Mesothelial cell of epicardium (in vitro differentiated cells): ENCODE measurements at places on chromosomes 16 and 17.

GRCh38 chr16:31461921-31462804 is 2.9 kb downstream of the ARMC5 start:
- DNase-seq, result no peak

DNA sequence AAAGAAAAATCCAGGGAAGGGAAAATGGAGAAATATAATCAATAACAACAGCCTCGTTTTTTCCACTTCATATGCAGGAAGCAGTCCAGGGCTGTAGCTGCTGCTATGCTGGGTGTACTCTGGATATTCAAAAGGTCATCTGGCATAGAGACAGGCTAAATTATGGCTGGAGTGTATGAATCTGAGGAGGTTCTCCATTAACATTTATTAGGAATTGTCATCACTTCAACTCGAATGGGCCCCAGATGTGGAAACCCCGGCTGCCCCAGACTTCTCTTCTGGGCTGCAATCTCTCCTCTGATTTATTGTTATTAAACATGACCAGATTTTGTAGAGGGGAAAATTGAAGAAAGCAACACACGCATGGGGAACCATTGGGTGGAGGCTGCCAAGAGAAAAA is 33.5 kb upstream of the SKAP1 start:
- no peak for DNase-seq

DNA sequence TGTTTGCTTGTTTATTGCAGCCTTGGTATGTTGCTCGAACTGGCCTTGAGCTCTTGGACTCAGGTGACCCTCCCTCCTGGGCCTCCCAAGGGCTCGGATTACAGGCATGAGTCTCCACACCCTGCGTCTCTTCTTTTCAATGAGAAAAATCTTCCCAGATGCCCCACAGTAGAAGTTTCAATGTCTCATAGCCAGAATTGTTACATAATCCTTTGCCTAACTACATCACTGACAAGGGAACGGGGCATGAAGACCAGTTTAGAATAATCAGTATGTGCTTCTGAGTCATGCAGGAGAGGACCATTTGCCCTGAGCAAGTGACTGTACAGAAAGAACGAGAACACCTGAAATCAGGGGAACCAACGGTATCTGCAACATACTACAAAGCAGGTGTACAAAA is 61.9 kb upstream of the RBBP6 start:
- no peak for DNase-seq

DNA sequence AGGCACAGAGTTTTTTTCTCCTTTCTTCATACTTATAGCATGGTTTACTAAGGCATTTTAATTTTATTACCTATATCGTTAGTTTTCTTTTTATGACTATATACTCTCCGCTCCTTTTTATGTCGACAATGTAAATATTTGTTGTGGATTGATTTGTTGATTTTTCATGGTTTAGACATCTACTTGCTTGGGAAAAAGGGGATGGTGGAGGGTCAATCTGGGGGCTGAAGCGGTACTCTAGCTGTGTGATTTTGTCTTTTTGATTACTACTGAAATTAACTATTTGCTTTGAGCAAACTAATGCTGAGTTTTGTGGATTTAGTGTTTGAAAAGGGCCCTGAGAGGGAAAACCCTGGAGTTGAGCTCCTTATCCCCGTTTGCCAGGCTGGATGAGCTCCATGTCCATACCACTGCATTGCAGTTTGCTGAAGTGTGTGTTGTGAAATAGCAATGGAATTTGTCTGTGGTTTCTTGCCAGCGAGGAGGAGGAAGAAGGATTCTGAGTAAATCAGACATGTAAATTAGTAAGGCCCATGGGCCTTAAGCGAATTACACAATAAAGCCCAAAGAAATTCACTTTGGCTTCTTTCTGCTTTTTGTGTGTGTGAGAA is 72.0 kb downstream of the FTO start:
- DNase-seq, result no peak

DNA sequence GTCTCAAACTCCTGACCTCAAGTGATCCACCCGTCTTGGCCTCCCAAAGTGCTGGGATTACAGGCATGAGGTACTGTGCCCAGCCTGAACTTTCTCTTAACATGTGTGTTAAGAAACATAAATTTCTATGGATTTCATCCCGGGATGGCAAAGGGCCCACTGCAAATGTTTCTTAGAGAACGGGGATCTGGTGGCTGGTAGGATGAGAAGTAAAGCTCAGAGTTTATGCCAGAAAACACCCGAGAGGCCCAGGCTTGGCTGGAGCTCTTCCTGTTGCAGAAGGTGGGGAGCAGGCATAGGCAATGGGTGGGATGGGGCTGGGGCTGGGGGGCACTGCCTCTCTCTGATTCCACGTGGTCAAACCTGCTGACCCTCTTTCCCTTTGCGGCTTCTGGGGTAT is 5.6 kb upstream of the CARHSP1 start:
- DNase-seq, result no peak

DNA sequence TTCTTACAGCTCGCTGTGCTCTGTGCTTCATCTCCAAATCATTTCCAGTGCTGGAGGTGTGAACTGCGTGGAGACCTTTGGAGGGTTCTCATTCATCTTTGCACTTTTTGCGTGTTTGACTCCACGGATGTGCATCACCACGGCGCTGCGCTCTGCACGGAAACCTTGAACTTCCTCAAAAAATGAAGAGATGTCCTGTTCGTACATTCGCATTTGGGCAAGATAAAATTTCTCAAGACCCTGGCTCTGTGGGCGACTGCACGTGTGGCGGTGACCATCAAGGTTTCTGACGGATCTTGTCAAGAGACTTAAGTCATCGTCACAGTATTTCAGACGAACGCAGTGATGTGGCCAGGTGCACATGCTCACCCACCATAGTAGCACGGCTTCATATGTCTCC is 10.3 kb upstream of the PVALEF start:
- no peak for DNase-seq

- DNase-seq, result no peak
Measured at GRCh38 chr16:35314298-35314697, 1854.9 kb downstream of the TP53TG3F start.

GRCh38 chr16:88471575-88471974 is 18.5 kb downstream of the ZFPM1 start:
- no peak for DNase-seq

GRCh38 chr16:87657621-87658192 is 55.4 kb downstream of the JPH3 start:
- no peak for DNase-seq

- DNase-seq, result no peak
Measured at GRCh38 chr17:28509789-28510188, 3.6 kb downstream of the FOXN1 start.

- no peak for DNase-seq
Measured at GRCh38 chr17:74196541-74197317, 6.7 kb upstream of the RPL38 start.

DNA sequence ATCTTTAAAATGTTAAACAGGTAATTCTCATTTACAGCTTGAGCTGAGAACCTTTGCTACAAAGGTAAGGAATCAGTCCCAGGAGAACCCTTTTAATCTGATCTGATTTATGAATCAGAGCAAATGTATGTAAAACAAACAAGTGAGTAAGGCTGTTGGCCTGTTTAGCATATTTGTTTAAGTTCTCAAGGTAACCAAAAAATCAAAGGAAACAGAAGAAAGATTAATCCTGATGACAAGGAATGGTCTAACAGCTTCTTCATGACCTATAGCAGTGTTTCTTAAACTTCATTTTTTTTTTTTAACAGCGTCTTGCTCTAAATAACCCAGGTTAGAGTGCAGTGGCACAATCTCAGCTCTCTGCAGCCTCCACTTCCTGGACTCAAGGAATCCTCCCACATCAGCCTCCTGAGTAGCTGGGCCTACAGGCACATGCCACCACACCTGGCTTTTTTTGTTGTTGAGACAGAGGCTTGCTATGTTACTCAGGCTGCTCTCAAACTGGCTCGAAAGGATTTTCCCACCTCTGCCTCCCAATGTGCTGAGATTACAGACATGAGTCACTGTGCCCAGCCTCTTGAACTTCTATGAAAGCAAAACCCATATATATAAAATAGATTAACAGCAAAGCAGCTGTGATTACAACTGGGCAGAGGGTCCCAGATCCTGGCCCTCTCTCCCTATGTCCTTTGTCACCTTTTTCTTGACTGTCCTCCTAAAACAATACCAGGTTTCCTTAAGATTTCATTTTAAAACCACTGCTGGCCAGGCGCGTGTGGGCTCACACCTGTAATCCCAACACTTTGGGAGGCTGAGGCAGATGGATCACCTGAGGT is 5.1 kb upstream of the JPT1 start:
- no peak for DNase-seq

DNA sequence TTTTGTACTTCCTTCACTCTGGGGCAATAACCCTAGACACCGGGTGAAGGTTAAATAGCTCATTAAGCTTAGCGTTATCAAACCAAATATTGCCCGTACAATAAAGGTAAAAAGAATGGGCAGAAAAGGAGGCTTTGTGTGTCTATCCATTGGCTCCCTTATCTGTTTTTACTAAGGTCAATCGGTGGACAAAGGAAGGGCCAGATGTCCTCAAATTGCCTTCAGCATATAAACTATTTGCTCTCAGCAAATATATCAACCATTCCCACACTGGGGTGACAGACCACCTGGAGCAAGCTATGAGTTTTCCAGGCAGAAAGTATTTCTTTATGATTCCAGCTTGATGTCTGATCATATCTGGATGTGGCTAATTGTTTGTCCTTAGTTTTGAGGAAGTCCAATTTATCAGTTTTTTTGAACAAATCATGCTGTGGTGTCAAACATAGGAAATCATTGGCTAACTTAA is 25.3 kb upstream of the WIPI1 start:
- no peak for DNase-seq

GRCh38 chr17:7225711-7226331 is 6.1 kb downstream of the ACADVL start:
- DNase-seq, result no peak

GRCh38 chr17:38327936-38328335 is 15.8 kb downstream of the GPR179 start:
- DNase-seq, result no peak

GRCh38 chr16:12590963-12591362 is 212.7 kb downstream of the CPPED1 start:
- DNase-seq, result no peak

DNA sequence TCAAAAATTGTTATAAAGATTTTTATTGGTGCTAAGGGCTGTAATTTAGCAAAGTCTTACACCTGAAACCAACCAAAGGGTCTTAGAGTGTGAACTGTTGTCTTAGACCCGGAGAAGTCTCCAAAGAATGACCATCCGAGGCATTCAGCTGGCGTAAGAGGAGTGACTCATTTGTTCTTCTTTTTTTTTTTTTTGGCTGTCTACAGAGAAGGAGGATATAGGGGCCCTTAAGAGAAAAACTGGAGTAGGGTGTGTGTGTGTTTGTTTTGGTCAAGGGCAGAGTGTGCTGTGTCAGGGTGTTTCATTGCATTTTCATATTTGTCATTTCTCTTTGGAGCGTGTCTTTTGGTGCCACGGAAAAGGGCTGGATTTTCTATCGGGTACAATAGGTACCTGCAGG is 508.0 kb downstream of the WWOX start:
- DNase-seq, result no peak

GRCh38 chr17:57560319-57560705 is 184.8 kb downstream of the CCDC182 start:
- DNase-seq, result no peak

GRCh38 chr17:45680360-45680759 is 103.8 kb upstream of the CRHR1 start:
- DNase-seq, result no peak

GRCh38 chr16:67417333-67418061 is 1.2 kb upstream of the ZDHHC1 start:
- DNase-seq, result no peak

GRCh38 chr16:56257239-56257638 is 66.0 kb downstream of the GNAO1 start:
- DNase-seq, result no peak

- DNase-seq, result peak; percentile 47
Measured at GRCh38 chr16:10619271-10619849, 39.0 kb upstream of the EMP2 start.

- no peak for DNase-seq
Measured at GRCh38 chr17:72187556-72187955, 66.7 kb downstream of the SOX9 start.

DNA sequence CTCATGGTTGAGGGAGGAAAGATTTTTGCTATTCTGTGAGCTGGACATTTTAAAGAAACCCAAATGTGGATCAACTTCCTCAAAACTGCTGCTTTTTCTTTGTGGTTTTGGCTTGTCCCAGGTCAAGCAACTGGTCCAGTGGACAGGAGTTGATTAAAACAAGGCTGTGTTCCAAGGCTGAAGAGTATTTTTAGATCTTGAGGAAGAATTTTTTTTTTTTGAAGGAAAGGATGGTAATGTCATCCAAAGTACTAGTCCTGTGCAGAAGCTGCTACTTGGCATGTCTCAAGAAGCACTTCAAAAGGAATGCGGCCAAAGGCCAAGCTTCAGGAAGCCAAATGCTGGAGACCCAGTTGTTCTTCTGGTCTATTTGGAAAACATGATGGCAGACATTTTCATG is 8.0 kb upstream of the MYH2 start:
- DNase-seq, result no peak

- DNase-seq, result no peak
Measured at GRCh38 chr17:80596760-80597608, 52.3 kb downstream of the RPTOR start.

- DNase-seq, result no peak
Measured at GRCh38 chr16:85988723-85989313, 89.9 kb downstream of the IRF8 start.

- no peak for DNase-seq
Measured at GRCh38 chr16:22397464-22397863, 23.0 kb upstream of the CDR2 start.

DNA sequence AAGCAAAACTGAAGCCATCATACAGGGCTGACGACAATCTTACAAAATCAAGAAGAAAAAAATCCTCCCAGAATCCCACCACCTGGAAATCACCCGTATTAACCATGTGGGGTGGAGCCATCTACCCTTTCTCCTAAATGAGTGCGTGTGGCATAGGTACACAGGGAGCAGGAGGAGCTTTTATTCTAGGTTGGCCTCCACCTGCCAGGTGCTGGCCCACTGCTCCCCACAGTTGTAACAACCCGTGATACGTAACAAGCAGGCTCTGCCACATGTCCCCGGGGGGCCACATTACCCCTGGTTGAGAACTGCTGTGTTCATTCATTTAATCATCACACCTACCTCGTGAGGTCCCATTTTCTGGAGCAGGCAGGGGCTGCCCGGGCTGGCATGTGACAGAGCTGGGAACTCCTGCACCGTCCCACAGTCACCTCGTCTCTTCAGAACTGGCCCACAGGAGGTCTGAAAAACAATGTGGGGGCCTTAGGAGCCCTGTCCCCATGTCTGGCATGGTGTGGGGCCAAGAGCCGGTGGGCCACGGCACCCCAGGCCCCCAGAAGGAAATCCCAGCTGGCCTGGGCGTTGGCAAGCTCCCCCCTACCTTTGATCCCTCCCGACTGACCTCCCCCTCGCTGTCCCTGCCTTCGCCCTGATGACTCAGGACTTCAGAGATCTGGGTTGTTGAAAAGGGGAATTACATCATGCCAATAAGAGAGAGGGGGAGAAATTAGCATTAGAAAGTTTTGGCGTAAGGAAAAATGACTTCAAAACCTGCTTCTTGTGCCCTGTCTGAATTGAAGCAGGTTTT is 12.9 kb downstream of the CMIP start:
- no peak for DNase-seq

- DNase-seq, result no peak
Measured at GRCh38 chr17:50557630-50558029, 2.9 kb upstream of the CACNA1G start.

GRCh38 chr17:76296186-76296585 is 11.9 kb downstream of the QRICH2 start:
- no peak for DNase-seq
